Uterus (tissue), 4 donors: ENCODE measurements at places on chromosomes 11 and 22.

DNA sequence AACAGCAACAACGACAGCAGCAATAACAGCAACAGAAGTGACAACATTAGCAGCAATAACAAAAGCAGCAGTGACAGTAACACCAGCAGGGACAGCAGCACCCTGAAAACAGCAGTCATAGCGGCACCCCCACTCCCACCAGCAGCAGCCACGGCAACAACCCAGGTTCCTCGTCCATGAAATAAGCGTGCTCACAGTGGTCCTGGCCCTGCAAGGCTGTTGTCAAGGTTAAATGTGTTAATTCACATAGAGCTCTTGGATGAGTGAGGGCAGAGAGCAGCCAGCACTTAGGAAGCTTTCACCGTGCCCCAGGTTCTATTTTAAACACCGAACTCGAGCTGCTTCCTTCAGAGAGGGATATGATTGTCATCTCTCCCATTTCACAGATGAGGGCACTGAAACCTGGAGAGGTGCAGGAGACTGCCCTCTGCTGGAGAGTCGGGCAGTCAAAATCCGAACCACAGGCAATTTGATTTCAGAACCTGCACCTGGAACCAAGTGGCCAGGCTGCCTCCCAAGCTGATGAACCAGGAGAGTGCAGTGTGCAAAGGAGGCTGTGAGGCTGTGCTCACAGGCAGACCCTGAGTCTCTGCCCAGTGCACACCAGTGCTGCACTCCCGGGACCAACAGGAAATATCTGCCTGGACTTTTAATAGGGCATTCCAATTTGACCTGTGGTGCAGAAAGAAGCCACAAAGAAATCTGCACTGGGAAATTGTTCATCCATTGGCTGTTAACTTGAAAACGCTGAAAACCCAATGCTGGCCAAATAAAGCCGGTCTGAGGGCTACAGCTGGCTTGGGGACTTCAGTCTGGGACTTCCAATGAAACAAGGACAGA, 22.9 kb upstream of the FGF3 start:
- no peaks in the 10 kb centered on the region for H3K4me1 ChIP-seq
- H3K27ac ChIP-seq: no peak overlapping the region
- no peaks in the 10 kb centered on the region for H3K36me3 ChIP-seq
- no peaks in the 10 kb centered on the region for H3K27me3 ChIP-seq
- no peak for DNase-seq

DNA sequence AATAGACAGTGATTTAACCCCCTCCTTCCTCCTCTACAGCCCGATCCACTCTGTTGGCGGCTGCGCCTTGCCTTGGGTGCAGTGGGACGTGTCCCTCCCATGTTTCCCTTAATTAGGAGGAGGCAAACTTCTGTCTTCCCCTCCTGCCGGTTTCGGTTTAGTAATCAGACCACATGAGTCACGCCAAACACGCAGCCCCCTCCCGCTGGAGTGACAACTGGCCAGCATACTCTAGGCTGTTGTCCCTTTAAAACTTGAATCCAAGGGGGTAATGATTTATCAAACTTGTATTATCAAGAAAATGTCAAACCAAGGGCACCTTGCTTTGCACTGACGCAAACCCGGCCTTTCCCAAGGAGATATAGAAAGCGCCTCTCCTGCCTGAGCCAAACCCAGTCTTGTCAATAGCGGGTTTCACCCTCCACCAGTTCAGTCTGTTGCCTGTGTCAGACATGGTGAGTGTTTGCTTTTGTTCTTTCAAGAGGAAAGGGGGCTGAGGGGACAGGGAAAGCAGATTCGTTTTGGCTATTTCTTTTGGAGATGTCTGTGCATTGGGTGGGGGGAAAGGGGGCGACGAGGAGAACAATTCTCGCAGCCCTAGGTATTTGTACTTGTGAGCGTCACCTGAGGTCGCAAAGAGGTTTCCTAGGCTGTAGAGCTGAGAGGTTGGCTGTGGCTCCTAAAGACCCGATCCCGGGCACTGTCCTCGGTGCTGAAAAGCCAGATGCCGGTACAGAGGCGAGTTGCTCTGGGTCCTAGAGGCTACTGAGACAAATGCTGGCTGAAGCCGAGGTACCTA, at the start of gene SLC6A5:
SLC6A5 (plus strand) TSS at position 388 of the 799 bp plus-strand sequence; CDS start at position 453, 65 bp downstream.
- no peaks in the 10 kb centered on the region for H3K36me3 ChIP-seq
- H3K27ac ChIP-seq: no peak within 1 kb of the TSS
- H3K27me3 ChIP-seq: peaks cover 39% of the 10 kb centered on the region
- no peak within 1 kb of the TSS for H3K4me3 ChIP-seq
- no peaks in the 10 kb centered on the region for H3K4me1 ChIP-seq

GRCh38 chr11:71447791-71448256, 369 bp downstream of the DHCR7 start:
- peak overlapping the region; percentile 85 for H3K27ac ChIP-seq
- H3K4me1 ChIP-seq: no peaks in the 10 kb centered on the region
- no peak for DNase-seq
- peak overlapping the region; percentile 44 for H3K4me3 ChIP-seq

- no peaks in the 10 kb centered on the region for H3K27me3 ChIP-seq
- H3K4me3 ChIP-seq: no peak overlapping the region
- no peaks in the 10 kb centered on the region for H3K36me3 ChIP-seq
- DNase-seq: no peak
- no peaks in the 10 kb centered on the region for H3K4me1 ChIP-seq
These were observed 860.4 kb downstream of the OPCML start for GRCh38 chr11:132671851-132672370.

DNA sequence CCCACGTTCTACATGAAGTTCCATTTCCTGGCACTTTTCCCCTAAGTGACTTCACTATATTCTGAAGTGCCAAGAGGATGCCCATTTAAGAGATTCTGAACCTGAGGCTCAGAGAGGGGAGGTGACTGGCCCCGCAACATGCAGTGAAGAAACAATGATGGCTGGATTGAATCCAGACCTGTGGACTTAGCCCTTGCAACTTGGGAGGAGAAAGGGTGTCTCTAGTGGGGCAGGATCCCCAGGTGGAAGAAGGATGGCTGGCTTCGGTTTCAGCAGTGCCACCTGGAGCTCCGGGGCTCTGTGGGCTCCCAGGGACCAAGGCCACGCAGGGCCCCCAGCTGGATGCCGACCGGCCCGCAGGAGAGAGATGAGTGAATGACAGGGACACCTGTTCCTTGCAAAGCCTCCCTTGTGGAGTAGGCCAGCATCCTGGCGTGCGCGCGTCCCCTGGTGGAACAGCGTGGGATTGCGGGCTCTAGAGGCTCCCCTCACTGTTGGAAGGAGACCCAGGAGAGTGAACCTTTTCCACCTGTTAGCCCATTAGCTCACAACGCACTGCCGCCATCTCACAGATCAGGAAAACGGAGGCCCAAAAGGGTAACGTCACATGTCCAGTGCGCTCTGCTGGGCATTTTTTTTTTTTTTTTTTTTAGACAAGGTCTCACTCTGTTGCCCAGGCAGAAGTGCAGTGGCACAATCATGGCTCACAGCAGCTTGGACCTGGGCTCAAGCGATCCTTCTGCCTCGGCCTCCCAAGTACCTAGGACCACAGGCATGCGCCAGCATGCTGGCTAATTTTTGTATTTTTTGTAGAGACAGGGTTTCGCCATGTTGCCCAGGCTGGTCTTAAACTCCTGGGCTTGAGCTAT, 104.7 kb downstream of the KIAA1671 start:
- no peaks in the 10 kb centered on the region for H3K27me3 ChIP-seq
- H3K27ac ChIP-seq: no peak overlapping the region

- H3K27ac ChIP-seq: peak overlapping the region; percentile 98
- no peaks in the 10 kb centered on the region for H3K27me3 ChIP-seq
- peak overlapping the region; percentile 86 for H3K4me3 ChIP-seq
- H3K36me3 ChIP-seq: no peaks in the 10 kb centered on the region
- DNase-seq: peak; percentile 50
- peaks cover 12% of the 10 kb centered on the region for H3K4me1 ChIP-seq
These were observed 3.6 kb upstream of the WT1 start for GRCh38 chr11:32438866-32439489.

GRCh38 chr11:104487046-104487806, 323.3 kb upstream of the PDGFD start:
- no peak overlapping the region for H3K4me3 ChIP-seq
- no peaks in the 10 kb centered on the region for H3K36me3 ChIP-seq
- no peak for DNase-seq
- no peaks in the 10 kb centered on the region for H3K27me3 ChIP-seq
- H3K4me1 ChIP-seq: no peaks in the 10 kb centered on the region

- no peak overlapping the region for H3K4me3 ChIP-seq
- H3K36me3 ChIP-seq: no peaks in the 10 kb centered on the region
- DNase-seq: no peak
- no peak overlapping the region for H3K27ac ChIP-seq
- H3K4me1 ChIP-seq: no peaks in the 10 kb centered on the region
These were observed 49.4 kb downstream of the RSF1 start for GRCh38 chr11:77771135-77771534.

- no peak overlapping the region for H3K27ac ChIP-seq
- no peak overlapping the region for H3K4me3 ChIP-seq
- peak; percentile 84 for DNase-seq
- H3K4me1 ChIP-seq: no peaks in the 10 kb centered on the region
These were observed 14.5 kb upstream of the P4HA3 start for GRCh38 chr11:74325649-74326645.

DNA sequence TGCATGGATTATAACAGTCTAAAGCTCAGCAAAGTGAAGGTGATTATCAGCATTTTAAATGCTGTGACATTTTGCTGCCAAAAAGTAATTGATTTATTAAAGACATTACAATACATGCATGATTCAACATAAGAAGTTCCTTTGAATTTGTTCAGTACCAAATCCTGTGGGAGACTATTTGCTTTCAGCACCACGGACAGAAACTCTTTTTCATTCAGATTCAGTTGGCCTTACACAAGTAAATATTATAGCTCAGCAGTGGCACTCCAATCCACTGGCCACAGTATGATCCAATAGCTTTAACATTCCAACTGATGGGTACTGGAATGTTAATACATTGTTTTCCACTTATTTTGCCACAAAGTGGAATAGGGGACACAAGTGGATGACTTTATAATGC, 806.7 kb downstream of the NTM start:
- no peaks in the 10 kb centered on the region for H3K36me3 ChIP-seq
- H3K4me3 ChIP-seq: no peak overlapping the region
- H3K4me1 ChIP-seq: no peaks in the 10 kb centered on the region
- no peak overlapping the region for H3K27ac ChIP-seq
- H3K27me3 ChIP-seq: no peaks in the 10 kb centered on the region

- H3K27ac ChIP-seq: peak overlapping the region; percentile 80
- H3K36me3 ChIP-seq: no peaks in the 10 kb centered on the region
- no peak overlapping the region for H3K4me3 ChIP-seq
- H3K4me1 ChIP-seq: no peaks in the 10 kb centered on the region
- no peaks in the 10 kb centered on the region for H3K27me3 ChIP-seq
These were observed 43.3 kb downstream of the WT1 start for GRCh38 chr11:32391956-32392553.

DNA sequence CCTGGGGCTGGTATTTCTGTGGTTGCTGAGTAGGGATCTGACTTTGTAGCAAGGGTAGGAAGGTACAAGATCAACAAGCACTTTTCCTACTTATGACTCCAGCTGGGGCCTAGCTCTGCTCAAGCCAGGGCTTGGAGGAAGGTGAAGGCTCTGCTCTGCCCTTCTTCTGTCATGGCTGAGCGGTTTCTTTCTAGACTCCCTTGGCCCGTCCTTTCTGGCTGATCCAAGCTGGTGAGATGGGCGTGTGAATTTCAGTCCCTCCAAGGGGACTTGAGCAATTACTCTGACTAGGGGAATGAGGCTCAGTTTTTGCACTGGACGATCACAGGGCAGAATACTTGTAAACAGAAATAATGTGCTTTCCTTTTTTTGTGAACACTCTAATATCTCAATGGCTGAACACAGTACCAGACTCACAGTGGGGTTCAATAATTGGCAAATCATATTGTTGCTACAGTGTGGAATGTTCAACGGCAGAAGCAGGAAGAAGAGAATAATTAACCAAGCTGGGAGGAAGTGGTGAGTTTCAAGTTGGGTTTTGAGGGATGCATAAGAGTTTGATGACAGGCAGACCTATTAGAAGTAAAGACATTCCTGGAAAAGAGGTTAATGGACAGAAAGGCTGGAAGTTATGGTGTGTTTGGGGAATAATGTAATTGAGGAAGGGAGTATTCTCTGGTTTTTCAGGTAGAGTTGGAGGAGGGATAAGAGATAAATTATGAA, 507.6 kb downstream of the MIAT start:
- H3K27ac ChIP-seq: no peak overlapping the region
- H3K27me3 ChIP-seq: no peaks in the 10 kb centered on the region
- no peaks in the 10 kb centered on the region for H3K36me3 ChIP-seq
- DNase-seq: no peak

DNA sequence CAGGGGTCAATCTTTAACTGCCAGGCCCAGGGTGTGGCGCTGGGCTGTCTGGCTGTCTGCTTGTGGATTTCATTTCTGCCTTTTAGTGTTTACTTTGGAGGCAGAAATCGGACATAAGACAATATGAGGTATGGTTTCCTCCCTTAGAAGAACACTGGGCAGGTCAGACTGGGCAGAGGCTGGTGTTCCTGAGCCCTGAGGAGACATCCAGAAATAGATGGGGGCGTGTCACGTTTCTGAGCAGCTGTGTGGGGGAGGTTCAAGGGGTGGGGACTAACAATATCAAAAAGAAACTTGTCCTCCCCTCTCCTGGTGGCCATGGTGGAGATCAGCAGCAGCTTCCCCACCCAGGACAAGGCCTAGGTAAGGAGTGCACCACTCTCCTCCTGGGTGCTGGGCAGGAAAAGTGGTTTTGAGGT, at the start of gene ART1:
ART1 (plus strand) TSS at position 312 of the 419 bp plus-strand sequence. CDS start 14,086 bp downstream, outside the sequence.
- H3K27me3 ChIP-seq: no peaks in the 10 kb centered on the region
- H3K4me3 ChIP-seq: no peak within 1 kb of the TSS
- no peaks in the 10 kb centered on the region for H3K36me3 ChIP-seq
- DNase-seq: no peak

DNA sequence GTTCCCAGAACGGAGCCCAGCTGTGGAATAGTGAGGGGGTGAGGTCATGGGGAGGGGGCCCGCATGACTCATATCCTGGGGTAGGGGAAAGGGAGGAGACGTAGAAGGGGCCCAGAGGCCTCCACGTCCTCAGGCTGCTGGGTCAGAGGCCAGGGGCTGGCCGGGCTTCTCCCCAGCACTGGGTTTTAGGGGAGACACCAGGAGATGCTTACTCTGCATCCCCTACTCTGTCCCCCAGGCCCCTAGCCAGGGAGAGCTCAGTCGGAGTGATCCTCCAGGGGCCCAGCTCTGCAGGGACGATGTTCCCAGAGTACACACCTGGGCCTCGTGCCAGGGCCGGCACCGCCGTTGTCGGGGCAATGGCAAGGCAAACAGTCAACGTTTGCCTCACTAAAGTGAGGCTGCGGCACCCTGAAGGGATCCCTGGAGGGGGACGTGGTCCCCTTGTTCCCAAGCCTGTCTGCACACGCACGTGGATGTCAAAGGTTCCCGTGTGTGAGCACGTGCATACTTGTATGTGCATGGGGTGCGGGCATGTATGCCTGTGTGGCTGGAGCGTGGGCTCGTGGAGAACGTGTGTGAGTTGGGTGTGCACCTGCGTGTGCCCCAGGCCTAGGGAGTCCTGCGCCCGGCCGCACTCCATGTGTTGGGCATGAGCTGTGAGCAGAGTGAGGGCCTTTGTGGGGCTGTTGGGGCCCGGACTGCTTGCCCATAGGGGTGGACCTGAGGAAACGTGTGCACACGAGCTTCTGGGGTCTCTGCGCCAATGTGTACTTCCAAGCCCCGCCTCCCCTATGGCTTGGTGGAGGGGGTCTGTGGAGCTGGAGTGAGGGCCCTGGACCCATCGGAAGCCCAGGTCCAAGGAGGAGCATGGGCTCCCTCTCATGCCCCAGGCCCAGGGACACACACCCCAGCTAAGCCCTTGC, 14.2 kb downstream of the PRR33 start:
- H3K36me3 ChIP-seq: no peaks in the 10 kb centered on the region
- H3K27me3 ChIP-seq: no peaks in the 10 kb centered on the region
- peaks cover 28% of the 10 kb centered on the region for H3K4me1 ChIP-seq
- peak overlapping the region; percentile 89 for H3K27ac ChIP-seq
- DNase-seq: peak; percentile 69

- H3K27ac ChIP-seq: no peak overlapping the region
- no peaks in the 10 kb centered on the region for H3K27me3 ChIP-seq
- no peak overlapping the region for H3K4me3 ChIP-seq
- no peaks in the 10 kb centered on the region for H3K36me3 ChIP-seq
These were observed 48.3 kb downstream of the TCF20 start for GRCh38 chr22:42222140-42222539.
